Activated T-cell treated with anti-CD3 and anti-CD28 coated beads, Interleukin-2, amount 50 U/mL, for 48 hours (primary cell): ENCODE measurements at places on chromosomes 4 and X.

- no peak for DNase-seq
These were observed 93.6 kb downstream of the TASL start for GRCh38 chrX:30483996-30484395.

- DNase-seq, result no peak
These were observed 366.5 kb downstream of the MID1IP1 start for GRCh38 chrX:39167791-39168190.

GRCh38 chr4:125313497-125313896 is 1.3 kb upstream of the FAT4 start:
- DNase-seq, result no peak

GRCh38 chr4:38125816-38126215 is 165.6 kb downstream of the PTTG2 start:
- no peak for DNase-seq

- no peak for DNase-seq
These were observed 35.4 kb upstream of the TMEM184C start for GRCh38 chr4:147581606-147582350.

GRCh38 chr4:52873861-52874343 is 11.8 kb downstream of the RASL11B start:
- no peak for DNase-seq

- DNase-seq, result no peak
These were observed 26.2 kb upstream of the MXD4 start for GRCh38 chr4:2288051-2288541.

- DNase-seq, result no peak
These were observed 137.1 kb downstream of the RELL1 start for GRCh38 chr4:37549041-37549440.

- DNase-seq, result no peak
These were observed 19.3 kb upstream of the ADD1 start for GRCh38 chr4:2824329-2824835.

- no peak for DNase-seq
These were observed 226.9 kb downstream of the STK32B start for GRCh38 chr4:5278213-5278612.

GRCh38 chr4:70425306-70425705 is 27.6 kb downstream of the OPRPN start:
- no peak for DNase-seq
